Left cardiac atrium (tissue), 4 donors: ENCODE measurements at places on chromosomes 7 and 10. TPM values are rescaled to one million over a fixed set of nuclear protein-coding genes. Genes with fewer than 3 reads are reported as not detected.

The ASZ1 gene
- total RNA-seq, result not detected

The CD36 gene
- 760 TPM for total RNA-seq

The CYP26C1 gene
- total RNA-seq, result not detected

The CSTF2T gene
- total RNA-seq, result 19.2 TPM

The MASTL gene
- total RNA-seq, result 2.9 TPM

The HOXA3 gene
- total RNA-seq, result 0.68 TPM

The EPO gene
- not detected for total RNA-seq

The ZDHHC4 gene
- 36.5 TPM for total RNA-seq

The GNGT1 gene
- total RNA-seq, result not detected

The ASB10 gene
- total RNA-seq, result 8.2 TPM

The ABCC2 gene
- 0.94 TPM for total RNA-seq

The WDR37 gene
- 33.9 TPM for total RNA-seq

The POLR2J3 gene
- 14.6 TPM for total RNA-seq

The SPDYE2B gene
- not detected for total RNA-seq

The NUTM2E gene
- total RNA-seq, result not detected

The DRGX gene
- not detected for total RNA-seq

The CNPY1 gene
- total RNA-seq, result not detected

The AP5Z1 gene
- total RNA-seq, result 18.8 TPM

The PRF1 gene
- total RNA-seq, result 1.5 TPM
